ENCODE measurements at places on chromosomes 1 and 21.

DNA sequence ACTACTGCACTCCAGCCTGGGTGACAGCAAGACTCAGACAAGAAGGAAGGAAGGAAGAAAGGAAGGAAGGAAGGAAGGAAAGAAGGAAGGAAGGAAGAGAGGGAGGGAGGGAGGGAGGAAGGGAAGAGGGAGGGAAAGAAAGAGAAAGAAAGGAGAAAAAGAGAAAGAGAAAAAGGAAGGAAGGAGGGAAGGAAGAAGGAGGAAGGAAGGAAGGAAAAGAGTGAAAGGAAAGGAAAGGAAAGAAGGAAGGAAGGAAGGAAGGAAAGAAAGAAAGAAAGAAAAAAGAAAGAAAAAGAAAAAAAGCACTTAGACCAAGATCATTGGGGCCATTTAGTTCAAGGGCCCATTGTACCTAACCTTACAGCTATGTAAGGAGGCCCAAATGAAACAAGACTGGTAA, 42.3 kb downstream of the PAFAH2 start:
- DNase-seq = no peak

DNA sequence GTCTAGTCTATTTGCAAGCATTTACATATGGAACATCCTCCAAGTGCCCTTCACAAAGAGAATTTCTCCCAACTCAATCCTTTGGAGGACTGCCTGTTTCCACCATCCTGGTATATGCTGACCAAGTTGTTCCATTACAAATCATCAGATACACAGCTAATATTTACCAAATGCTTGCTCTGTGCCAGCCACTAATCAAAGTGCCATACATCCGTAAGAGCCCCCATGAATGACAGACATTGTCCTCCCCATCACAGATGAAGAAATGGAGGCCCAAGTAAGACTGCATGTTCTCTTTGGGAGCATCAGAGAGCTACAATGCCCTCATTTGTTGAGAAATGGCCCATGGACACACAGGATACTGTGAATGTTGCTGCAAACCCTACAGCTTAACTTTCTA, 130.0 kb upstream of the BACE2 start:
- DNase-seq = no peak

DNA sequence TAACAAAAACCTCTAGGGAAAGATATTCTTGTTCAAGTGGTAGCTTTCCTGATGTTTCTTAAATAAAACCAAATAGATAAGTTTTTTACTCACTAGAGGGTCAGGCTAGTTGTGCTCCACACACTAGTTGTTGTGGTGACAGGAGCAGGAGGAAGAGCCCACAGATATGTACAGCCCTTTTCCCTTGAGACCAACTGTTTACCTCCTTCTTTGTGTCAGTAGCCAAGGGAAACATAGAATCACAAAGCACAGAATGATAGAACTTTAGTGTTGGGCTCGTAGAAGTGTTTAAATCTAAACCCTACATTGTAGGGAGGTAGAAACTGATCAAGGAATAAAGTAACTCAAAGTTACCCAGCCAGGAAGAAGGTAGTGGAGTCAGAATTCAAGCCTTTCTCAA, 309.0 kb downstream of the CTH start:
- DNase-seq = no peak

- peak; percentile 72 for DNase-seq
Measured at GRCh38 chr1:92483610-92484471, 2.9 kb downstream of the GFI1 start.

- no peak for DNase-seq
Measured at GRCh38 chr1:199042193-199042592, 403.4 kb downstream of the PTPRC start.

DNA sequence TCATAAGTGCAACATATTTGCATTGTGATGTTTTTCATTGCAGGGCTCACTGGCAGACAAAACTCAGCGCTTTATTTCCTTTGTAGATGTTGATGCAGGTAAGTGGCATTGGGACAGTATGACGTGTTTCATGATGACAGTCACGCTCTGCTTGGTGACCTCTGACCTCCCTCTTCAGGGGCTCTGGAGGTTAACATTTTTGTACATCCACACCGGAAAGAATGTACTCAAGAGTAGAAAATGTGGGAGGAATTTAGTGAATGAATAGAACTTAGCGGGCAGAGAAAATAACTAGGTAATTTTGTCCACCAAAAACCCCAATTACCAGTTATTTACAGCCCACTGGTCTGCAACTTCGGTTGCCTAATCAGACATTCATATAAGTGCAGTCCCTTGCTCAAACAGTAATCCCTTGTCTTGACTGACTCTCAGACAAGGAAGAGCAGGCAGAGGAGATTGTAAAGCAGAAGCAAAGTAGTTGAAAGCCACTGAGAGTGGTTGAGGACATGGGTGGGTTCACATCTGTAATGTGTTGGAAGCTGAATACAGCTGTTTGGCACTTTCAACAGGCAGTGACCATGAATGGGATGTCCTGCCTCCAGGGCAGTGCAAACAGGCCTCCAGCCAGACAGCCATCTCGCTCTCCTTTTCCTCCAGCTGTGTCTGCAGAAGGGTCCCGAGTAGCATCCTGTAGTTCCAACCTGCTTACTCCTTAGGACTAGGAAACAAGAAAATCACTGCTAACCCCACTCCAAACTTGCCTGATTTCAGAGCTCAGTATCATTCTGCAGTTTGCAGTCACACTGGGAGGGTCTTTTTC, 188.9 kb downstream of the NRIP1 start:
- no peak for DNase-seq

GRCh38 chr1:8189931-8190483, 127.9 kb upstream of the SLC45A1 start:
- no peak for DNase-seq

DNA sequence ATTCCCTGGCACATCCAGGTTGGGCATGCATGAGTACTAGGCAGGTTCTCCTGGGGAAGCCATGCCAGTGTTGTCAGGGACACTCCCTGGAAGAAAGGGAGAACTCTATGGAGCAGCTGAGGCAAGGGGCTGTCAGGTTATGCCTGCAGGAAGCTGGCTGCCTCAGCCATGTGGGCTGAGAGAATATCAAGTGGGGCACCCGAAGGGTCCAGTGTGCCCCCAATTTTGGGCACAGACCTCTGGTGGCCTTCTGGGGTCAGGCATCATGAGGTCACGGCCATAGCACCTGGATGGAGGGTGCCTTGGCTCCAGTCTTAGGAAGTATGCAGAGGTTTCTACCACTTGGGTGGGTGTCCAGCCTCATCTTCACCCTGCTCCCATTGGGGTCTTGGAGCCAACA, 2.6 kb downstream of the CSF3R start:
- no peak for DNase-seq

DNA sequence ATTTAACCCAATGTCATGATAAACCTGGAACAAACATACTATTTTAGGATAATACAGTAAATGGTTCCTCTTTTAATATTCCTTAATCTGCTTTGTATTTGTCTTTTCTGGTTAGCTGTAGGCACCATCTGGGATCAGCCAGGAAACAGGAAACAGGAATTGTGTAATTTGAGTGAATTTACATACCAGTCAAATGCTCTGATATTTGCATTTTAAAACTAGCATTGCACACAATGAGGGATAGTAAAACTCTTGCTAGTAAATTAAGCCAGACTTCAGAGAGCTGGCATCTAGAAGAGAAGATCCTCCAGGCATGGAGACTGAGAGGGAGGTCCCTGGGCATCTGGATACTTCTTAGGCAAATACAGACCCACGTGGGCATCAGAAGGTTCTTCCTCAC, 103.5 kb downstream of the HMCN1 start:
- DNase-seq = no peak

GRCh38 chr1:213987927-213988506, at the start of gene PROX1:
Gene PROX1 (plus strand): TSS chr1:213987973. CDS start chr1:213996536, 8,563 bp downstream.
- no peak for DNase-seq

GRCh38 chr1:160666079-160666442, 19.2 kb upstream of the SLAMF1 start:
- DNase-seq = no peak

GRCh38 chr1:243244432-243244841, 10.6 kb downstream of the CEP170 start:
- DNase-seq = no peak

GRCh38 chr1:85830837-85831236, 122.6 kb upstream of the ZNHIT6 start:
- no peak for DNase-seq

DNA sequence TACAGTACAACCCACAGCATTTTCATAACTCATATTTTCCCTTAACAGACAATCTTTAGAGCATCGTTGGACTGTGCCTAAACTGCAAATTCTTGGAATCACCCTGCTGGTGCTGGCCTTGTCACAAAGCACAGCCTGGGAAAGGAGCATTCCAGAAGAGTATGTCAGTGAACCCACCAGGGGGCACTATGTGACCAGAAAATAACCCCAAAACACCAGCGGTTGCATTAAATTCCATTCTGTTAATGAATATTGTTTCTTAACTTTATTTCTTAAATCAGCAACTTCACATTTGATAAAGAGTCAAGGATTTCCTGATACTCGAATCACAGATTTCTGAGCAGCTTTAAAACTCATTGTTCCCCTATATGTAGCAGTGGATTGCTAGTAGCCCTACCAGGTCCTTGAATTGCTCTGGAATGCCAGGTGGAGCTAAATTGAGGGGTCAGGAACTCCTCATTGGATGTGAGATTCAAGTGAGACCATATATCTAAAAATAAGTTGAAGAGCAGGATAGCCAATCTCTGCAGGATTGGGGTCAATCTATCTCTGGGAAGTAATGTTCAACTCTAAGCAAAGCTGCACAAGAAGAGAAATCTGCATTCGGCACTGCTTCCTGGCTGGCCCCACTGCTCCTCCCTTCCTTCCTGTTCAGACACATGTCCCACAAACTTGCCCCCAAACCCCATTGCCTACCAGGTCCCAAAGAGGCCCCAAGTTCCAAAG, 12.7 kb upstream of the RAB4A start:
- DNase-seq = peak; percentile 62

DNA sequence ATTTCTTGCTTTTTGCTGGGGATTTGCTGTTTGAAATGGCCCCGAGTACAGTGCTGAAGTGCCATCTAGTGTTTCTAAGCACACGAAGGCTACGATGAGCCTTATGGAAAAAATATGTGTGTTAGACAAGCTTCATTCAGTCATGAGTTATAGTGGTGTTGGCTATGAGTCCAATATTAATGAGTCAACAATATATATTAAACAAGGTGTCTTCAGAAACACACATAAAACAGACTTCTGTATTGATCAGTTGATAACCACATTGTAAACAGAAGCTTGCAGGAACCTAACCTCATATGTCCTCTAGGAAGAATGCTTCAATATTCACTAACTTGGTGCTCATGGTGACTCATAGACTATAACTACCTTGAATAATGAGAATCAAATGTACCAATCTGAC, 1.7 kb upstream of the GJB5 start:
- no peak for DNase-seq

DNA sequence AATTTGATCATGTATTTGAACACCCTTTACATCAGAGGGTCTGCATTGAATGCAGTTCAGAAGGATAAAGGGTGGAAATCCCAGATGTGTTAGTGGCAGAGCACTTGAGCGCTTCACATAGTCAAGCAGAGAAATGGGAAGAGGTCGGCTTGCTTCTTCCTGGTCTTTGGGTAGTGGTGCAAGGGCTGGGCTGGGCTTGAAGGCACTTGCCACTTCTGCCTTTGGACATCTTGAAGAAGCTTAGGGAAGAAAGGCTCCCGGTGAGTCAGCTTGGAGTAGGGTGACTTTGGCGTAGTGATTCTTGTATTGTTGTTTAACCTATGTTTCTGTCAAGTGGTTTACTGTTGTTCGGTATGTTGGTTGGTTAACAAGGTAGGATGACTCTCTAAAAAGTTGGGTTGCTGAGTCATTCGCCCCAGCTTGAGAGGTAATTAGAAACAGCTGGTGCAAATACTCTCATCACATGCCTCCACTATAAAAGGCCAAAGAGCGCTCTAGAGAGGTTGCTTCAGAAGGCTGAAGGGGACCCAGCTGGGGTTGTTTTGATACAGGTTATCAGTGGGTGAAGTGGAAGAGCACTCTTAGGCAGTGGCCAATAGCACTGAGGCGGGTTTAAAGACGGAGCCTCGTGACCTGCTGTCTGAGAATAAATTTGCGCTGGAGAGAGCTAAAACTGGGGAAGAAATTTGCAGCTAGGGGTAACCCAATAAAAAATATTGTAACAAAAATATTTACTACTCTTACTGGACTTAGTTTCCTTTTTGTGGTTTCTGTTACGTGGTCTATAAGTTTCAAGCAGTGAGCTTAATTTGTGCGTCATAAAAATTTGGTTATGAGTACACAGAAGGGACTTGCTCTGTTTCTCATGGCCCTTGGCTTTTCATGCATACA, 1.4 kb downstream of the BACH1 start:
- peak; percentile 59 for DNase-seq

DNA sequence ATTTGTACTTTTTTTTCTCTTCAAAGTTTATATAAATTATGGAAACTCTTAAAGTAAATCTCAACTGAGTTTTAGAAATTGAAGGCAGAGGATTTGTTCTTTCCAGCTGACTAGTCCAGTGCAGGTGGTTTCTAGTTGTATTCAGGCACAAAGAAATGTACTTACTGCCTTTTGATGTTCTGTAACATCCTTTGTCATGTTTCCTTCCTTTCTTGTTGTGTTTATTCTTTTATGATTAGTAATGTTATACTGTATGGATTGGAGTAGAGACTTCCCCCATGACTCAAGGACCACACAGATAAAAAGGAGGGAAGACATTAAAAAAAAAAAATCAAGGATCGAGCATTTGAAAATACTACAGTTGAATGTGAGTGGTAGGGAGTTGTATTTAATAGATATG, 8.0 kb downstream of the HIPK1 start:
- no peak for DNase-seq

DNA sequence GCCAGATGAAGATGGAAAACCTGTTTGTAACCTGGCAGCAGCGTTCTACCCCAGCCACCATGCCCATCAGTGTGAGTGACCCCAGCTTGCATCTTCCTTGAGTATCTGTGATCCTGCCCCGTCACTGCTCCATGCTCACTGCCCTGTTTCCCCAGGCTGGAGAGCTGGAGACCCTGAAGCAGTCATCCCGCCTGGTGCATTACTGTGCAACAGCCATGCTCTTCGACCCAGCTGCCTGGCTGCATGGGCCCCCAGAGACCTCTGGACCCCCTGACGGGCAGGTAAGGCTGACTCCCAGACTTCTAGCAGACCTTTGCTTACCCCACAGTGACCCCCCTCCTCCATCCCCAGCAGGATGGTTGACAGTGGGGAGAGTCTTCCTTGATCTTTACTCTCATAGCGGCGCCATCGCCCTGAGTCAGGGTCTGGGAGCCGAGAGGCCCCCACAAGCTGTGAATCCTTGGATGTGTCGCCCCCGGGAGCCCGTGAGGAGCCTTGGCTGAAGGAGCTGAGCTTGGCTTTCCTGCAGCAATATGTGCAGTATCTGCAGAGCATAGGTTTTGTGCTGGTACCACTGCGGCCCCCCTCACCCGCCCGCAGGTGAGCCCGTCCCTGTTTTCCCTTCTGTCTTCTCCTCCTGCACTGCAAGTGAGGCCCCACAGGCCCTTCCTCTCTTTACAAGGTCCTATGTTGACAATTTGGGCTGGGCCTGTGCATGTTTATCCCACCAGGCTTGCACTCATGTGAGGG, 10.4 kb downstream of the HYI start:
- DNase-seq = no peak

- no peak for DNase-seq
Measured at GRCh38 chr1:88917321-88918025, 26.1 kb upstream of the GTF2B start.

- DNase-seq = no peak
Measured at GRCh38 chr1:165924117-165924516, 96.7 kb downstream of the UCK2 start.

Measured in activated naive CD4-positive, alpha-beta T cell treated with Interleukin-2 at 50 U/mL for 16 hours (primary cell).